ENCODE measurements at places on chromosomes 5 and 9.

DNA sequence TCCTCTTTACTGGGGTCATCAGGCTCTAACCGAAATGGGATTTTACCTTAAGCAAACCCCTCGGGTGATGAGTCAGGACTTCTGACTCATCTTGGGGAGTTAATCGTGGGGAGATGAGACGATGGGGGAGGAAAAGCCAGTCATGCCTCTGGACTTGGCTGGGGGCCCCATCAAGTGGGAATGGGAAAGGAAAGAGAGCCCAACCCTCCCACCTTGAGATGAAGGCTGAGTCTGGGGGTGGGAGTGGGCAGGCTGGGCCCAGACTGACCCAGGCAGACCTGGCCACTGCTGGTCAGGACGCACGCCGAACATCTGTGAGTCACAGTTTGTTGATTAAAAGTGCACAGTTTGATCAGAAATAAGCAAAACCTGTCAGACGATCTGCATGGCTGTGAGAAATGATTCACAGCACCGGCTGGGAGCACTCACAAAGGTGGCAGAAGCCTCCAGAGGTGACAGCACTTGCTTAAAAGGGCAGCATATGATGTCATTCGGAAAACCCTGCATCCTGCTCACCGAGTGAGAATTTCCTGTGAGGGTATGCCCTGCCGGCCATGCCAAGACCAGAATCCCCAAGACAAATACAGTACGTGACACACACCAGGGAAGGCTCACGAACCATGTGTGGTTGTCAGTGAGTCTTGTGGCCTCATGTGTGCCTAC lies 50.0 kb upstream of the SLC25A51 start:
- no peak for DNase-seq

DNA sequence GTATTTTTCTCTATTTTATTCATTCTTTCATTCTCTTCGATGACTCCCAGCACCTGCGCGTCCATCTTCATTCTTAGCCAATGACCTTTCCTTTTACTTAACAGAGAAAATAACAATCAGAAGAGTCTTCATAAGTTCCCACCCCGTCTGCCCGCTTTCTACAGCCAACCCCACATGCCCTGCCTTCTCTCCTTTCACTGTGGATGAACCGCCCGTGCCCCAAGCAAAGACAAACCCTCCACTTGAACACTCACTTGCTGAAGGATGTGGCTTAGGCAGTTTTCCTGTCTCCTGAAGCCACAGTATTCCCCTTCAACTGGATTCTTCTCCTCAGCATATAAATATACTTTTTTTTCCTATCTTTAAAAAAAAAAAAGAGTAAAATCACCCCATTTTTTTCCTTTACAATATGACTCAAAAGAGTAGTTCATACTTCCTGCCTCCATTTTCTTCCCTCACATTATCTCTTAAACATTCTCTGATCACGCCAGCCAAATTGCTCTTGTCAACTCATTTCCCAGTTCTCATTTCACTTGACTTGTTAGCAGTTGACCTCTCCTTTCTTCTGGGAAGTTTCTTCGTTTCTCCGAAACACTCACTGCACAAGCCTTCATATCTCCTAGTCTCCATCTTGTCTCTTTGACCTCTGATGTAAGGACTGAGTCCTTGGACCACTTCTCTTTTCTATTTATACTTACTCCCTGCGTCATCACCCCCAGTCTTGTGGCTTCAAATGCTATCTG lies 11.1 kb downstream of the NIPSNAP3B start:
- DNase-seq = no peak

DNA sequence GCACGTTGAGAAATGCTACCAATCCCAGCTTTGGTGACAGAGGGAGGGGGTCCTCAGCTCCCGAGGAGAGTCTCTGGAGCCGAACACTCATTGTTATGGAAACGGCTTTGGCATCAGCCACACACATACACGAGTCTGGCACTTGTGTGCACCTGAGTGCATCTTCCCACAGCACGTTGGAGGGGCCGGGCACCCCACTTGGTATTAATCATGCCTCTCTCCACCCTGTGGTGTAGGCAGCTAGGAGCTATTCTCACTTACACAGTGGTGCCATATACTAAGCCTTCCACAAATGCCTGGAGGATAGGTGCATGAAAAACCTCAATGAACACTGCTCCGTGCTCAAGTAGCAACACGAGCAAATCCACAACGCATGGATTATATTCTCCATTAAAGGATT lies 133.9 kb upstream of the PANK3 start:
- DNase-seq = no peak

GRCh38 chr9:125989524-125990180 lies 242.5 kb downstream of the PBX3 start:
- DNase-seq = no peak

DNA sequence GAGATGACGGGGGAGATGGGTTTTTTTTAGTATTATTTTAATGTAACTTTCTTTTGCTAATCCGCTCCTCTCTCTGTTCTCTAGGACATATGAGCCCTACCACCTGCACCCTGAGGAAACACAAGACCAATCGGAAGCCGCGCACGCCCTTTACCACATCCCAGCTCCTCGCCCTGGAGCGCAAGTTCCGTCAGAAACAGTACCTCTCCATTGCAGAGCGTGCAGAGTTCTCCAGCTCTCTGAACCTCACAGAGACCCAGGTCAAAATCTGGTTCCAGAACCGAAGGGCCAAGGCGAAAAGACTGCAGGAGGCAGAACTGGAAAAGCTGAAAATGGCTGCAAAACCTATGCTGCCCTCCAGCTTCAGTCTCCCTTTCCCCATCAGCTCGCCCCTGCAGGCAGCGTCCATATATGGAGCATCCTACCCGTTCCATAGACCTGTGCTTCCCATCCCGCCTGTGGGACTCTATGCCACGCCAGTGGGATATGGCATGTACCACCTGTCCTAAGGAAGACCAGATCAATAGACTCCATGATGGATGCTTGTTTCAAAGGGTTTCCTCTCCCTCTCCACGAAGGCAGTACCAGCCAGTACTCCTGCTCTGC lies 4.8 kb downstream of the MSX2 start:
- DNase-seq = no peak

DNA sequence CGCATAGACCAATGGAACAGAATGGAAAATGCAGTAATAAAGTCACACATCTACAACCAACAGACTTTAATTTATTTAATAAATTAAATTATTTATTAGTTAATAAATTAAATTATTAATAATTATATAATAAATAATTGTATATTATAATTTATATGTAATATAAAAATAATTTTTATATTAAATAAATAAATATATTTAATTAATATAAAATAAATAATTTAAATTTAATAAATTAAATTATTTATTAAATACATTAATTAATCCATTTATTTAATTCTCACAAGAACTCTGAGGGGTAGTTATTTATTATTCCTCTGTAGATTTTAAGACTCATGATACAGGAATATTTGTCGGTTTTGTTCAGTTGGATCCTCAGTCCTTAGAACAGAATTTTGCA lies 176.1 kb upstream of the ADAMTS19 start:
- DNase-seq = no peak

DNA sequence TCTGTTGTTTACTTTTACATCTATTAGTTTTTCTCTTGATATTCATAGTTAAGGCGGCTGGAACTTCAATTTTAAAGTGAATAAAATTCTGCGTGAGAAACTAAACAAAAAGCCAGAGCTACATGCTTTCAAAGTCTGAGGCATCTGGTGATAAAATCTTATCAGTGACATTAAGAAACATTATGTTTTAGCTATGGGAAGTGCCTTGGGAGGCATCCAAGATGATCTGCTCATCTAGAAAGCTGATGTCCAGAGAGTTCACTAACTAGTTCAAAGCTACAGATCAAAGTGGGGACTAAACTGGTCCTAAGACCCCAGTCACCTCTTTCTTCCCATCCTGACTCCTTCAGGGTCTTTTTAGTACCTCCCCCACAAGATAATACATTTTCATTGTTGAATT lies 37.2 kb downstream of the MRPS27 start:
- DNase-seq = no peak

DNA sequence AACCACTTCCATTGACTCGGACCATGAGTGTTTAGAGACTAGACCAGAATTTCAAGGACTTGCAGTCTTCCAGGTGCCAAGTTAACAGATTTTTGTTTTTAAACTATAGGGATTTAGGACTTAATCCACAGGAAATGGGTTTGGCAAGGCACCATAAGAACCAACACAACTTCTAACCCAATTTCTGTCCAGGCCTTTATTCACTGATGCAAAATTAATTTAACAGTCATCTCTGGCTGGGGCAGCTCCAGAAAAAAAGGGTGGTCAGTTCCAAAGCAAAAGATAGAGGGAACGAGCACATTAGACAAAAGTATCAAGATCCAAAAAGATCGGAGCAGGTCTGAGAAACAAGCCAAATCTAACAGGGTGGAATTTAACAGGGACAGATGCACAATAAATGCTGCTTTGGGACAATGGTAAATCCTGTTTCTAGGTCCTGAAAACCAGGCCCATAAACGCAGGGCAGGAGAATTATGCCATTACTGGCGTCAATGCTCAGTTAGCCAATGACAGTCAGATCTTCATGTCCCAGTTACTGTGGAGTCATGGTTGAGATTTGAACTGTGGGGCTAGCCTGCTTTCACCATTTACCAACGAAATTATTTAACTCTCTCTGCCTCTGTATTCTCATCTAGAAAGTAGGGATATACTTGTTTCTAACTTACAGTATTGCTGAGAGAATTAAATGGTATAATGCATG lies 590.8 kb upstream of the BRINP1 start:
- DNase-seq = no peak

- no peak for DNase-seq
Observed at GRCh38 chr5:95800553-95800952, 22.0 kb downstream of the GLRX start.

GRCh38 chr9:92608909-92609445 lies 61.0 kb downstream of the IPPK start:
- DNase-seq = no peak

DNA sequence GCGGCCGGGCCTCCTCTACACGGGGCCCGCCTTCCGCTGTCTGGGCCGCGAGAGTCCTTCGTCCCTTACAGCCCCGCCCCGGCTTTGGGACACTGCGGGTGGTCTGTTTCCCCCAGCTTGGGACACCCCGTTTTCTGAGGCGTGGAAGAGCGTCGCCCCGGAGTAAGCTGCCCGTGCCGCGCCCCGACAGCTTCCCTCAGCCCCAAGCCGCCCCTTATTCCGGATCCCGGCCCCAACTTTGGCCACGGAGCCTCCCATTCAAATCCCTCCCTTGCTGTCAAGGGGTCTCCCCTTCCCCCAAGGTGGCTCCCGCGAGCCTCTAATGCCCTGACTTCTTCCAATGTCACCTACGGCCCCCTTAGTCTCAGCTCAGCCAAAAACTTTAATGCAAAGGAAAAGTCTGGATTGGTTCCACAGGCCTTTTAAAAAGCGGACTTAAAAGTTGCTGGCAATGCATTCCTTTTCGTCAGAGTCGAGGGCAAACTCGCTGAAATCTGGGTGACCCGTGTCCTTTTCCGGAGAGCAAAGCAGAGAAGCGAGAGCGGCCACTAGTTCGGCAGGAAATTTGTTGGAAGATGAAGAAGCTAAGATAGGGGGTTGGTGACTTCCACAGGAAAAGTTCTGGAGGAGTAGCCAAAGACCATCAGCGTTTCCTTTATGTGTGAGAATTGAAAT lies 19.8 kb downstream of the EXOSC2 start:
- peak; percentile 6 for DNase-seq

DNA sequence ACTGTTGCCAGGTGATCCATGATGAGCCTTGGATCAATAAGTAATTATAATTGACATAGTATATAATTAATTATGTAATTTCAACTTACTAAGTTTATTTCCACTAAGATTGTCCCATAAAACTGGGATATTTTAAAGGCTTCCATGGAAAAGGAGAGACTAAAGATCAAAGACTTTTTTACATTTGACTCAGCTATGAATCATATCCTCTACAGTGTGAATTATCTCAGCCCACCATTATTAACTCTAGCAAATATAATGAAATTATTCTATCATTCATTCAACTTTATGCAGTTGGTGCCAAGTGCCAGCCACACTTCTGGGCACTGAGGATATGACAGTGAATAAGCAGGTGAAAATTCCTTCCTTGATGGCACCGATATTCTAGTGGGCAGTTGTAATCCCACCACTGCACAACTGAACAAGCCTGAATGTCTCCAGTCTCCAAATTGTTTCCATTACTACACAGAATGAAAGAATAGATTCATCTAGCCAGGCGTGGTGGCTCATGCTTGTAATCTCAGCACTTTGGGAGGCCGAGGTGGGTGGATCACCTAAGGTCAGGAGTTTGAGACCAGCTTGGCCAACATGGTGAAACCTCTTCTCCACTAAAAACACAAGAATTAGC lies 21.9 kb upstream of the TXN start:
- DNase-seq = no peak

- peak; percentile 52 for DNase-seq
Observed at GRCh38 chr9:91131433-91131839, 230.3 kb downstream of the AUH start.

DNA sequence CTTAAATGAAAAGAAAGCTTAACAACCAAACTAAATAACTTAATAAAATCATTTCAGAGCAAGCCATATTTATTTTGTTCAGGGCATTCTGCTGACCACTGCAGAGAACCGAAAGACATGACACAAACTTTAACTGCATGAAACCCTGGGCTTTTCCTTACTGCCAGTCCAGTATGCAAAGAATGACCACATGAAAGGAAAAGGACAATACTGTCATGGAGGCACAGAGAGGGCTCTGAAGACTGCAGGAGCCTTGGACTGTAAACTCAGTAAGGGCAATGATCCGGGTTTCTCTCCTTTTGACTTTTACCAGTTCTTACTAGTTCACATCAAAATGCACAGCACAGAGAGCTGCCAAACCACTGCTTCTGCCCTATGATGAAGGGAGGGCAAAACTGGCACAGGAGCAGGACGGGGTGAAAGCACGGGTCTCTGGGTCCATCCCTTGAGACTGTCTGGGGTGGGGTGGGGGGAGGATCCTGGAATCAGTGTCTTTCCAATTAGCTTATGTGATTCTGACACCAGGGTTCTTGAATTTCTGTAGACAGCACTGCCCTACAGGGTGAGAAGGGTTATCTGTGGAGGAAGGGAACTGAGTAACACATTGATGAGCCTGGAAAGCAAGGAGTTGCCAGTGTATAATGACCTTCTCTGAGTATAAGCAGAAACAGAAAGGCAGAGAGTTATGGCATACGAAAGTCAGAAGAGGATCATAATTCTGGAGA lies 44.7 kb downstream of the RNF130 start:
- DNase-seq = no peak

- DNase-seq = no peak
Observed at GRCh38 chr9:81771571-81771970, 82.2 kb upstream of the TLE1 start.

- no peak for DNase-seq
Observed at GRCh38 chr5:76718880-76719279, 3.0 kb downstream of the F2R start.

DNA sequence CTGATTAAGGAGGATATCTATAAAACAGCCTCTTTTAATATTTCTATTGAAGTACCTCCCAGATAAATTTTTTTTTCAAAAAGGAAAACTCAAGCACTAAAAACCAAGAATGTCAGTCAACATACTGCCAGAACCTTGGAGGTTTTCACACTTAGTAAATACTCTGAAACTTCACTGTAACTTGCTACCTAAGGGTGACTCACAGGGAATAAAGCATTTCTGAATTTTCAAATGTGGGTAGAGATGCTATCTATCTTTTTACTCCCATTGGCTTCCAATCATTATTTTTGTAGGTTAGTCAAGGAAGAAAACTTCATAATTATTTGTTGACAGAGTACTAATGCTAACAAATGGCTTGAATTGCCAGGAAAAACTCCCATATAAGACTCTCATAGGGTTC lies 46.1 kb downstream of the SLC25A46 start:
- DNase-seq = no peak

GRCh38 chr9:36924757-36925432 lies 109.2 kb downstream of the PAX5 start:
- no peak for DNase-seq

All from activated gamma-delta T cell treated with anti-CD3 and anti-CD28 coated beads, Interleukin-2, amount 50 U/mL, for 16 hours (primary cell).